ENCODE measurements at places on chromosomes 4 and X.

- peak; percentile 0 for DNase-seq
These were observed 143.2 kb upstream of the DCAF8L1 start for GRCh38 chrX:28124416-28124815.

- no peak for DNase-seq
These were observed 1096.3 kb downstream of the FAT4 start for GRCh38 chr4:126411047-126411446.

DNA sequence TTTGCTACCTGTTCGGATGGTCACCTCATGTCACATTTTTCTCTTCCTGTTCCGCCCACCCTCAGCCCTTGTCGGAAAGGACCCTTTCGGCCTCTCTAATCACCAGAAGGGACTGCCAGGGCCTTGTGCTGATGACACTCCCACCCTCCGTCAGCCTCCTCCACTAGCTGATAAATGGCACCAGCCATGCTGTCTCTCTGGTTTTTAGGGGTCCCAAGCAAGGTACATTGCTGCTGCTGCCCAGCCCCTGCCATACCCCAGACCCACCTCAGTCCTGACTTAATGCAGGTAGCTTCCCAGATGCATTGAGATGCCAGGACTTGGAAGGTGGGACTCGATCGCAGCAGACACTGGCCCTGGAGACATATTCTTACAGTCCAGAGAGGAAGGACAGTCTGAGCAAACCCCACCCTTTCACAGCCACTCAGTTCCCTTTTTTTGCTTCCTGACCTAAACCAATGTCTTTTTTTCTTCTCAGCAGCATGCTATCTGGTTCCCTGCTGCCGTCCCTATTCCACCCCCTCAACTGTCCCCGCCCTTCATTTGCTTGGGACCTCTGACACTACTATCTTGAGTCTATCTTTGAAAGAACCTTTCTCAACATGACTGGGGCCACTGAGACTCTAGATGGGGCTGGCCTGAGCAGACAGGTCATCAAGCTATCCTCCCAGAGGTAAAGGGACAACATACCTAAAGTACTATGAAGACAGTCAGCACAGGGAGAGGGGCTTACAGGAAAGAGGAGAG lies at the start of gene BTK:
Gene BTK (minus strand): TSS at position 397 of the 747 bp plus-strand sequence. CDS start 10,907 bp downstream, outside the sequence.
- DNase-seq = no peak

- DNase-seq = peak; percentile 20
These were observed 42.0 kb downstream of the TEC start for GRCh38 chr4:48227662-48228061.

GRCh38 chrX:110087485-110088356 lies 84.8 kb downstream of the TMEM164 start:
- peak; percentile 87 for DNase-seq

DNA sequence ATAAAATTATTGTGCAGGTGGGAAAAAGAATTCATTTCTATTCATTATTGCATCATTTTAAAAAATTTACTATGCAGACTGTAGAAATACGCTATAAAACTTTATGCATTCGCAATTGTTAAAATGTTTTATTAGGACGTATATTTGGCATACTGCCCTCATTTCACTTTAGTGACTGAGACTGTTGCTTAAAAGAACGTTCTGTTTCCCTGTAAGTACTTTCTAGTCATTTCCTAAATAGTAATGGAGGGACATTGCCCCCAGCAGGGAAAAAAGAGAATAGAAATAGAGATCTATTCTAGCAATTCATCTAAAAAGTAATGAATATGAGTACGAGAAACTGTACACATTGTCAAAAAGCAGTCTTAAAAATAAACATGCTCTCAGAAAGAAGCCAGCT lies 1295.8 kb upstream of the TENM3 start:
- peak; percentile 10 for DNase-seq

- DNase-seq = no peak
These were observed 566.5 kb upstream of the FRG1 start for GRCh38 chr4:189374176-189374575.

DNA sequence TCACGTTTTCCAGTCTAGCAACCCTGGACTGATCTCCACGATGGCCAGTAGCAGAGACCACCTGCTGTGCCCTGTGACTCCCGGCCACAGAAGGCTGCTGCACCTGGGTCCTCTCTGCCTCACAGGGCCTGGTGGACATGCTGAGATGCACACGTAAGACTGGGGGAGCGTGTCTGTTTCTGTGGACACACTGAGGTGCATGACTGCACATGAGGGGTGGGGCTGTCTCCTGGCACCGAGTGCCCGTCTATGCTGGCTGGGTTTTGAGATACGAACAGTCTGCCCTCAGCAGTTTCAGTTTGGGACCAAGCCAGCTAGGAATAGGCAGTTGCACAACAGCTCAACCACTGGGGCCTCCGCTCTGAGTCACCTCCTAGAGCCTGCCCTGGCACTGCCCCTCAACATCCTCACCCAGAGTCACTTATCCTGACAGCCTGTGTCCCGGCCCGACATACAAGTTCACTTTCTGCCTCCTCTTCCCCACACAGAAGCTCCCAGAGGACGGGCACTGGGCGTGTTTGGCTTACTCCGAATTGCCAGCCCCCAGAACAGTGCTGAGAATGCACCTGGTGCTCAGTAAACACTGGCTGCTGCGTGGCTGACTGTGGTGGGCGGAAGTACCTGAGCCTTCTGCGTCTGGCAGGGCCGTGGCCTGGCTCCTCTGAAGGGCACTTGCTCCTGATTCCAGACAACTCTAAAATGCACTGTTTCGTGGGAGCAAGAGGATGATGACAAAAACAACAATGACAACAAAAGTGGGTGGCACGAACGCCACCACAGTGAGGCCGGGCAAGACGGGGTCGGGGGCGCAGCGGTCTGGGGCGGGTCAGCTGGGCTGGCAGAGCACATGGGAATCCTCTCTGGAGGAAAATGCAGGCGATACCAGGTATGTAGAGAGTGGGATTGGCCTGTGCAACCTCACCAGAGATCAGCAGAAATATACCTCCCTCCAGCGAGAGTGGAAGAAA lies 30.9 kb downstream of the RNF212 start:
- peak; percentile 85 for DNase-seq

GRCh38 chr4:41189666-41190065 lies 24.7 kb downstream of the APBB2 start:
- no peak for DNase-seq

GRCh38 chr4:173499658-173500535 lies 30.1 kb downstream of the HAND2 start:
- DNase-seq = no peak

GRCh38 chrX:17788956-17789562 lies 51.8 kb downstream of the SCML1 start:
- DNase-seq = peak; percentile 1

GRCh38 chr4:79381161-79381560 lies 26.9 kb downstream of the GK2 start:
- DNase-seq = no peak

- DNase-seq = no peak
These were observed 26.0 kb downstream of the SMAD1 start for GRCh38 chr4:145507636-145508035.

DNA sequence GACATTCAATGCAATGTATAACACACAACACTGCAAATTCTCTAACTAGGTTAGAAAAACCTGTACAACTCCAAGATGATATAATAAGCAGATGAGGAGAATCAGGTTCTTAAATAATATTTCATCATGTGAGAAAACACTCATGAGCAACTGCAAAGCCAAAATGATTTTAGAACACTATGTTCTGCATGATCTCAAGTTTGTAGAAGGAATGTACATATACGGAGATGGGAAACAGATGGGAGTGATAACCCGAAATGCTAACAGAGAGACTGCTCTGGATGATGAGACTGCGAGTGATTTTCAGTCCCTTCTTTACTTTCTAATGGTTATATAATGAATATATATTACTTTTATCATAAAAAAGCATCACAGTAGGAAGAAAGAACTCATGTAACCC lies 80.9 kb downstream of the PCYT1B start:
- DNase-seq = peak; percentile 33

GRCh38 chr4:140448830-140449229 lies 21.4 kb upstream of the CLGN start:
- no peak for DNase-seq

DNA sequence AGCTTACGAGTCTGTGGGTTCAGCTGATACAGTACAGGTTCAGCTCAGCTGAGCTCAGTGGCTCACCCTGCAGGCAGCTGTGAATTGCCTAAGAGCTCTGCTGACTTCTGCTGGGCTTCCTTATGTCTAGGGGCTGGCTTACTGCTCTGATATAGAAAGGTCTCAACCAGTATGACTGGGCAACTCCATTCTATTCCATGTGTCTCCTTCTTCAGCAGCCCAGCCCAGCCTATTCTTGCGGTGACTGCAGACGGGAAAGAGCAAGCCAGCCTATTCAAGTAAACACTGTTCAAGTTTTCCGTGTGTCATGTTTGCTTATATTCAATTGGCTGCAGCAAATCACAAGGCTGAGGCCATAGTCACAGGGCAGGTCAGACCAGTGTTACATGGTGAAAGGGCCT lies 615.4 kb upstream of the ZFP42 start:
- no peak for DNase-seq

DNA sequence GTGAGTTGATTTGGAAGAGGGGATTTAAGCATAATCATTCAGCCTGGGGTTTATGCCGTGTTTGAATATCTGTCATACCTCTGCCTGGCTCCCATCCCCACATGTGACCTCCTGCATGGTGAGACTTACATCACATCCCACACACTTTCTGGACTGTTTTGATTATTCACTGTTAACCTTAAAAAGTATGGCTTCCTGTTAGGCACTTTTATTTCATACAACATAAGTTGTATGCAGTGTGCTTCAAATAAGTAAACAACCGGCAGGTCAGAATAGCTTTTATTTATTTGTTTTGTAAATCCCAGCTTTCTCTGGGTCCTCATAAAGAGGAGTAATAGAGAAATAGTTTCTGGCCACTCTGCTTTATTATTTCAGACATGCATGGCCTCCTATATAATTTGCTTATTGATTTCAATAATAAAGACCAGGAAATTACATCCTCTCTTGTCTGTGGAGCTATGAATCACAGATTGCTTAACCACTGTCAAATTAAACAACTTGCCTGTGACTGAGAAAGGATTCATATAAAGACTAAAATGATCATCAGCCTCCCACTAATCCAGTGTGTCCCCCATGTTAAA lies 376.8 kb upstream of the ZFP42 start:
- DNase-seq = peak; percentile 21

DNA sequence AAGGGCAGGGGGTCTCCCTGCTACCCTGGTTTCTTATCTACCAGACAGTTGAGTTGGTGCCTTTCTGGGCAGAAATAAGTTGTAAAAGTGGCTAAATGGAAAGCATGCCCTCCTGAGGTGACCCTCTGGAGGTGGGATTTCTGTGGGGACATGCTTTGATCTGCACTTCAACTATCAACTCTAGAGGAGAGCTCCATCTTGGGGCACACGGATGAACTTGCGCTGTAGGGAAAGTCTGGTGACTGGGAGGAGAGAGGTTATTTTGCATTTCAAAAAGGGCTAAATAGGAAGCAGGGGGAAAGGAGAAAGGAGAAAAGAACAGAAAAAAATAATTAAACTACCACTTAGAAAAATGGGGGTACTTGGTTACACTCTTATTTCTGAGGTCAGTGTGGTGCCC lies 12.7 kb upstream of the RHOXF2B start:
- DNase-seq = no peak

DNA sequence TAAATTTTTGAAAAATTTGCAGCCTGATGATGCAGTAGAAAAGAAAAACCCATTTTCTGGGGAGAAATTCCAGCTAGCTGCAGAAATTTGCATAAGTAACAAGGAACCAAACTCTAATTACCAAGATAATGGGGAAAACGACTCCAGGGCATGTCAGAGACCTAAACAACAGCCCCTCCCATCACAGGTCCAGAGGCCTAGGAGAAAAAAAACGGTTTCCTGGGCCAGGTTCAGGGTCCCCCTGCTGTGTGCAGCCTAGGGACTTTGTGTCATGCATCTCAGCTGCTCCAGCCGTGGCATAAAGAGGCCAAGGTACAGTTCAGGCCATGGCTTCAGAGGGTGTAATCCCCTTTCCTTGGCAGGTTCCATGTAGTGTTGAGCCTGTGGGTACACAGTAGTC lies 733.7 kb upstream of the CT83 start:
- no peak for DNase-seq

- peak; percentile 43 for DNase-seq
These were observed 37.9 kb downstream of the PDGFC start for GRCh38 chr4:156933633-156934258.

GRCh38 chr4:155900381-155900780 lies 3.1 kb upstream of the TDO2 start:
- DNase-seq = peak; percentile 52

DNA sequence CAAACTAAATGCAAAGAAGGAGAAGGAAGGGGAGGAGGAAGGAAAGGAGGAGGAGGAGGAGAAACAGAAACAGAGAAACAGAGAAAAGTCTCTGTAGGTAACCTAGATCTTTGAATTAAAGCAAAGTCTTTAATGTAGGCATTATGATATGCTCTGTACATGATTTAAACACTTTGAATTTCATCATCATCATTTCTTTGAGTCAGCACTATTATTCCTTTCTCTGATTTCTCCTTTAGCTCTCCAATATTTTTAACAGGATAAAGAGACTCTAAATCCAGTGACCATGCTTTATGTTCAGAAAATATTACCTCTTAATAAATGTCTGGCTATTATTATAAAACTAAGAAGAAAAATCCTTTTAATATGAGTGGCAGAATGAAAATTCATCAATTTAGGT lies 124.3 kb downstream of the ANTXR2 start:
- no peak for DNase-seq

DNA sequence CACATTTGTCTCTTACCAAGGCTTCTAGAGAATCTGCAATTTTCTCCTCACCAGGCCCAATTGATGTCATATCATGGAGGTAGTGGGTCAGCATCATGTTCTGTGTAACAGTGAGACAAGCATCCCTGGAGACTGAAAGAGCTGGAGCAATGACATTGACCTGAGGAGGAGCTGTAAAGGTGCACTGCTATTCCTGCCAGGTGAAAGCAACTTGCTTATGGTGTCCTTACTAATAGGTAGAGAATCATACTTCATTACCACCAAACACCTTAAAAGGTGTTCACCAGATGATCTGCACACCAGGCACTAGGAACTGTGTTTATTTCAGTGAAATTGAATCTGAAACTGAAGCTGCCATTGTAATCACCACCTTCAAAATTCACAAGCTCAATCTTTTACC lies 188.7 kb downstream of the AFAP1 start:
- DNase-seq = no peak

GRCh38 chr4:85496126-85496849 lies 21.3 kb downstream of the ARHGAP24 start:
- DNase-seq = peak; percentile 80

DNA sequence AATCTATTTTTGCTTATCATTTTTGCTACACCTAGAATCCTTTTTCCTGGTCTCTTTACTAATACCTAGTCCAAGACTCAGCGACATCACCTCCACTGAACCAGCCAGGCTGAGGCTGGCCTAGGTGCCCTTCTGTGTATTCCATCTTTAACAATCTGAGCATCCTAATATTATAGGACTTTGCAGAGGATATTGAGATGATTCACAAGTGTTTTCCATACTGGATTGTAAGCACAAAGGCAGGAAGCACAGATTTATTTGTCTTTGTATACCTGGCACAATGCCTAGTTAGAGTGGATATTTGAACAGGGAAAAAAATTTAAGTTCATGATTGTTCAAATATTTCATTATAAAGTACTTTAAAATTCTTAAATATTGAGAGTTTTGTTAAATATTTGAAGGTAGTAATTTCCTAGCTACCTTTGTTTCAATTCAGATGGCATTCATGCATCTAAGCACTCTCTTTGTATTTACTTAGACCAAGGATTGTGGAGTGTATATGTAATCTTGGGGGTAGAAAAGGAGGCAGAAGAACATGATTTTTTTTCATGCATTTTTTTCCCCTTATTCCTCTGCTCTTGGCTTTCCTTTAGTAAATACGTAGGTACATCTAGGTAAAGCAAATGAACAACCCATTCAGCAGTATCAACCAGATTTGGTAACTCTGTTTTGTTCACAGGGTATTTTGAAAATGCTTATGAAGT lies 18.4 kb downstream of the SMARCA5 start:
- peak; percentile 5 for DNase-seq

GRCh38 chr4:13312264-13312663 lies 171.9 kb downstream of the RAB28 start:
- no peak for DNase-seq
